ENCODE measurements at places on chromosomes 7 and 10.
A peak's percentile ranks its signal among the peaks of the same experiment; 100 is the strongest.

- peak; percentile 36 for DNase-seq
Observed at GRCh38 chr7:151249034-151249731, 689 bp upstream of the SMARCD3 start.

DNA sequence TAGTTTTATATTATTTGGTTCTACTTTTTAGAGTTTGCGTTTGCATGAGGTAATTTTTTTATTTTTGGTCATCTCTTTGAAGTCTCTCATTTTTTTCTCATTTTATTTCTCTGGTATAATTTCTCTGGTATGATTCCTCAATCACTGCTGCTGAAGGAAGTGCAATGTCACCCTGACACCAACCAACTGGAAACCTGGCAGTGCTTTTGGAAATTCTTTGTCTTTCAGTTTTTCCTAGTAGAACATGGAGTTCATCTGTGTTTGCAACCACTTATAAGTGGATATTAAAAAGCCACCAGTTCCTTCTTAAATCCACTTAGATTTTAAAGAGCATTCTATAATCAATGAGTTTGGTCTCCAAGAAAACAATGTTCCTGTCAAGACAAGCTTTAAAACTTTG is 291.8 kb downstream of the PRKG1 start:
- no peak for DNase-seq

- DNase-seq = no peak
Observed at GRCh38 chr10:61020420-61021158, 76.6 kb upstream of the RHOBTB1 start.

- no peak for DNase-seq
Observed at GRCh38 chr10:96714031-96714590, 6.2 kb downstream of the PIK3AP1 start.

GRCh38 chr10:70139151-70139996 is 6.7 kb upstream of the AIFM2 start:
- DNase-seq = no peak

DNA sequence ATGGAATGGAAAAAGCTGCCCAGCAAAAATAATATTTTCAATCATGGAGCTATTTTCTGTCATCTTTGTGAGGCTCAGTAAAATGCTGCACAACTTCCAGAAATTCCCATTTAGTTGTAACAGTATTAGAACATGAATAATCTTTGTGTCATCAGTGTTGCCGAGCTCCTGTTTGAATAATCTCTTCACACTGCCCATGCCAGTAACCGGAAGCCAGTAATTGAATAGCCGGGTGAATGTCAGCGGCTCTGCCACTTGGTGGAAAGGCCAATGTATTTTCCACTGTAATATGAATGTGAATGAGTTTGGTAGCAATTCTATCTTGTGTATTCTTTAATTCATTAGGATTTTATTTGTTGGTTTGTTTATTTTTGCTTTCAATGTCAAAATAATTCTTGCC is 172.5 kb upstream of the INSYN2A start:
- no peak for DNase-seq

- DNase-seq = peak; percentile 92
Observed at GRCh38 chr7:136133551-136133950, 156.4 kb upstream of the MTPN start.

GRCh38 chr10:94027197-94027596 is 33.5 kb downstream of the PLCE1 start:
- no peak for DNase-seq

DNA sequence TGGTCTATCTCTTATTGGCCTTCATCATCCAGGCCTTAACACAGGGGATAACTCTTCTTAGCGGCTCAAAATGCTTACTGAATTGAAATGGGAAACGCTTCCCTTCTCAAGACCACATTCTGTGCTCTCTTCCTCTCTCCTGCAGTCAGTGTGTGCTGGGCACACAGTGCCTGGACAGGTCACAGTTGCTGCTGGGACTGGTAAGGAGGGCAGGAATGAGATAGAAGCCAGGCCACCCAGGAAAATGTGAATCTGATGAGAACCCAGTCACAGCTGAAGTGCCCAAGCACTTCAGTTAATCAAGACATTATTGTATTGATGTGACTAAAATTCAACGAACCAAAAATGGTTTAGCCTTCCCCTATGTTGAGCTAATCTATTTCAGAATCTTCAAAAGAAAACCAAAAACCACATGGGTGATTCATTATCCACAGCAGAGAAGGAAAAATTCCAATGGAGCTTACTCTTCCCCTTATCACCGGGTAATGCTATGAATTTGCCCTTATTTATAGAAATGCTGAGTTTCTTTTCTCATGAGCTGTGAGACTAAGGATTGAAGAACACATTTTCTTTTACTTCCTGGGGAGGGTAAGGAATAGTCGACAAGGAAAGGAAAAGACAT is 41.2 kb upstream of the PLPP4 start:
- DNase-seq = peak; percentile 66

DNA sequence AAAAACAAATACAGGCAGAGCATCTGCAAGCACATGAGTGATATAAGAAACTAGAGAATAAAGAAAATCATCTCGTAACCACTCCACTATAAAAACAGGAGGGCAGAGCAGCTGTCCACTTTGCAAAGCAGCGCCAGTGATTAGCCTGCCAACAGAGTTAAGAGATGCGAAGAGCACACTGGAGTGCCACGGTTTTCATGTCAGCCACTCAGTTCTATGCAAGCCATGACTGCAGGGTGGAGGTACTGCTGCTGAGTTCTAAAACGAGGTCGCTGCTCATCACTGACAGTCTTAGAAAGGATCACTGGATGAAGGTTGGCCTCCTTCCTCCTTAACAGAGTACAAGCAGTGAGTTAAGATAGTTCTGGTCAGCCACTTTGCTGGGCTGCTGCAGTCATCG is 58.5 kb downstream of the FGFR2 start:
- DNase-seq = no peak

DNA sequence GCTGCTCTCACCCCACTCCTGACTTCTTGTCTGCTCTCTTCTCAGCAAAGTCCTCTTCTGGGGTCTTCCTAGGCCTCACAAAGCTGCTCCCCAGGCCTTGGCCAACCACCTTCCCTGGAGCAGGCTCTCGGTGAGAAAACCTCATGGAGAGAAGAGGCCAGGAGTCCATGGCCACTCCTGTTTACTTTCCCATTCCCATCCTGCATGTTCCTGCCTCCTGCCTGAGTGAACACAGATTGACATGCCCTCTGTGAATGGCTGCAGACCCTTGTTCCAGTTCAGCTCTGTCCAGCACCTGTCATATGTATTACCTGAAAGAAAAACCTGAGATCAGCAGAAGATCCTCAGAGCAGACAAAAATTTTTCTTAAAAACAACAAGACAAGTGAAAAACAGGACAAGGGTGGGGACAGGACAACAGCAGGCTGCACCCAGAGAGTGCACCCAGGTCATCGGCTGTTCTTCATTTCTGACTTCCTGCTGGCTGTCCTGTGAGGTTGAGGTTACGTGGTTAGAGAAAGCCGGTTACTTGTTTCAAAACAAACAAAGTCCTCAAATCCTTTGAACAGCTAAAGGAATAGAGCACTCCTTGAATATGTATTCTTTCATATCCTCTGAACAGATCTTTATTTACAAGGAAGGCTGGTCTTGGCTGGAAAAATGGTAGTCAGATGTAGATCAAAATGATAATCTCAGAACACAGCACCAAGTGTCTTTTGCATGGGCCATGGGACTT is 34.0 kb upstream of the DLD start:
- peak; percentile 76 for DNase-seq

GRCh38 chr10:21061982-21062381 is 164.9 kb upstream of the NEBL start:
- no peak for DNase-seq

DNA sequence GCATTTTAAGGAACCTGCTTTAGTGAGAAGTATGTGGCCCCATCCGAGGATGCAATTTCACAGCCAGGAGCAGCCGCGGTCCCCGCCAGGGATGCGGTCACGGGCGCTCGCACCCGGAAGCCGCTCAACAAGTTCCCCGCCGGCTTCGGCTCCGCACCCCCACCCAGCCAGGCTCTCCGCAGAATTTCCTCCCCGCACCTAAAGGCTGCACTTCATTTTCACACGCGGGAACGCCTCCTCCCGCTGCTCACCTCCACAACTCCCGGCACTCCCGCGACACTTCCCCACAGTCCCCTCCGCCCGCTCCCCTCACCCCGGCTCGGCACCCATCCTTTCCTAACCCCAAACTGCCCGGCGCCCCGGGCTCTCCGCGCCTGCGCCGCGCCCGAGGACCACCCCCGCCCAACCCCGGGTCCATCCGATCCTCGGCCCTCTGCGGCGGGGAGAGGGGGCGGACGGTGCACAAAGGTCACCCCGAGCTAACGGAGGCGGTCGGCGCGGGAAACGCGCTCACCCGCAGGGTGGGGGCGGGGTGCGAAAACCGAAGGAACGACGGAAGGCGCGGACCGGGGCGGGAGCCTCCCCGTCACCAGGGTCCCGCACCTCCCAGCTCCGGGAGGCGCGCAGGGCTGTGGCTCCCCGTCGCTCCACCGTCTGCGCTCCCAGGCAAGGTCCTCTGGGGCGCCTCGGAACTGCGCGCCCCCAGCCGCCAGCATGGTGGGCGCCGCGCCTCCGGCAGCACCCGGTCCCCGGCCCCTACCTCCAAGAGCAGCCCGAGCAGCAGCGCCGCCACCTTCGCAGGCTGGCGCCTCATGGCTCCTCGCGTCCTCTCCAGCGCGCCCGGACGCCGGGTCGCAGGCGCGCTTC is 558 bp downstream of the VOPP1 start:
- DNase-seq = no peak

DNA sequence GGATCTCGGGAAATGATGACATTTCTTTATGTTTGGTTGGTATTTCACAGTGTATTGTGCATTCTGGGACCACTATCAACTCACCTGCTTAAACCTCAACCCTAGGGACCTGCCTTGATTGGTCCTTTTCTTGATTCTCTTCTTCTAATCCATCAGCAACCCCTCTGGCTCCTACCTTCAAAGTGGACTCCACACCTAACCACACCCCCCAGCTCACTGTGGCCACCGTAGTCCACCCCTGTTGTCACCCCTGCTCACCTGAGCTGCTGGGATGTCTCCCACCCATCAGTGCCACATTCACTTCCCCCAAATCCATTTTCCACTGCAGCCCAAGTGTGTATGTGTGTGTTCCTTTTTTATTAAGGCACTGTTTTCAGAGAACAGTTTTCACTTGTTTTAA is 145.0 kb downstream of the PLPP4 start:
- DNase-seq = no peak

- DNase-seq = no peak
Observed at GRCh38 chr10:90125456-90126255, 424.3 kb downstream of the KIF20B start.

DNA sequence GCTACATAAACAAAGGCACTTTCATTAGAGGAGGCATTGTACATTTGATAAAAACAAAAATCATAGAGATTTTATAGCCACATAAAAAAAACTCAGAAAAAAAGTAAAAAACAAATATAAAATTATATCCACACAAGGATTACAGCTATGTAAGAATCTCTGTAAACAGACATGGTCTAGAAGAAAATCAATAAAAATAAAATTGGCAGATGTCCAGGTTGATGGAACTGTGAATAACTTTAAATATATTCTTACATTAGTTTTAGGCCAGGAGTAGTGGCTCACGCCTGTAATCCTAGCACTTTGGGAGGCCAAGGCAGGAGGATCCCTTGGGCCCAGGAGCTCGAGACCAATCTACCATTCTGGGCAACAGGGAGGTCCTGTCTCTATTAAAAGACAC is 19.2 kb downstream of the SLC35B4 start:
- no peak for DNase-seq

- DNase-seq = peak; percentile 18
Observed at GRCh38 chr10:5434017-5434753, 21.8 kb downstream of the NET1 start.

DNA sequence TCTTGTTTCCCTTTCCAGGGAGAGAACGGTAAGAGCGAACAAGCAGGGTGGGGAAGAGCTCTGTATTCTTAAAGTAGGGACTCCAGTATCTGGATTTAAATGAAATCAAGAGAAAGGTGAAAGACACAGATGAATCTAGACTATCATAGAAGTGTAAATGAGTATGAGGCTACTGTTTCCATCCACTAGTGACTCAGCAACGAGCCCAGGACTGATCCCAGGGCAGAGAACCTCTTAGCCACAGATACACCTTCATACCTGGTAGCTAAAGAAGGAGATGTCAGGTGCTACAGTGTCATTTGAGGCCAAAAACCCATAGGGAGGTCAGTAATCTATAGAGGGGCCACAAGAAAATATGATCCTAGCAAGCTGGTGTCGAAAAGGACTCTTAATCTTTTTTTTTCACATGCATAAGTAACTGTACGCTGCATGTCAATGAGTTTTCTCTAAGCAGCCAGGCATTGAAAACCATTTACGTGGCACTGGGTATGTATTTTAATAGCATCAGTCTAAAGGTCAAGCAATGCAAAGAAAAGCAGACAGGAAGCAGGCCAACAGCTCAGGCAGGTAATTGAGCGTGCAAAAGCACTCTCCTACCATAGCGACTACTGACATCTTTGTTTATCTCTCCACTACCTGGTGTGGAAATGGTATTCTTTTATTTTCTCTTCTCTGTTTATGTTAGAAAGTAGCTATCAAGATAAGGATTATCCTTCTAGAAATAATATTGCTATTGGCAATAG is 91.5 kb upstream of the EGR2 start:
- DNase-seq = no peak

GRCh38 chr10:111142092-111142768 is 65.4 kb downstream of the ADRA2A start:
- no peak for DNase-seq
